Germinal center (tissue), 1 donor: ENCODE measurements at places on chromosomes 4 and X.
A peak's percentile ranks its signal among the peaks of the same experiment; 100 is the strongest.

- DNase-seq: no peak
Observed at GRCh38 chr4:166128403-166128802, 255.4 kb downstream of the TLL1 start.

- DNase-seq: no peak
Observed at GRCh38 chr4:129583868-129584267, 487.9 kb downstream of the C4orf33 start.

DNA sequence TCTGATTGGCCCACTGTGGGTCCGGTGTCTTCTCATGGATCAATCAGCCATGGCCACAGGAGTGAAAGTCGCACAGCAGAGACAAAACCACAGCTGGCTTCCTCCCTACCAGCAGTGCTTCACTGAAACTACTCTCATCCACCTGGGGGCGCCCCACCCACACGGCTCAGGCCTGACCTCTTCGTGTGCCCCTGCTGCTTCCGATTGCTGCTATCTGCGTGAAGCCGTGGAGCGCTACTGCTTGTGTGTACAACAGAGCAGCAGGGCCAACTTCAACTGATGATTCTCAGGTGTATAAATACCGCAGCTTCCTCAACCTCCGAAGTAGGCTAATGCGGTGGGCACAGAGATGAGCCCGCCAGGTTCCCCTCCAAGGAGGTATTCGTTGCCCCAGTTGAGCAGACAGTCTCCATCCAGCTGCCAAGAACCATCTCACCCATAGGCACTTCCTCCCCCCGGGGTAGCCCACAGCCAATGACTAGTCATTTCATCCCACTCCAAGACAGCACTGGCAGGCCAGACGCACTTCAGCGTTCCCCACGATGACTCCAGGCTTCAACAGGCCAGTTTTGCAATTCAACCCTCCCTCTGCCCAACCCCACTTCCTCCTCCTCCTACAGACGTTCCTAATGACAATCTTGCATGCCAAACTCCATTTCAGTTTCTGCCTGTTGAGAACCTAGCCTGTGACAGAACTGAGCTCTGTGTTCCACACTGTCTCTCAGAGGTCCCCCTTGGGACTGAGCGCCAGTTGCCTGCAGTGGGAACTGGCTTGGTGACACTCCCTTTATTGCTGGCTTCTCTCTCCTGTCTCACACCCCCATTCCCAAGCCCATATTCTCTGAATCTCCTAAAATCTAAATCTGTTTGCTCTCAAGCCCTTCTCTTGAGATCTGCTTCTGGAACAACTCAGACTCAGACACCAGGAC lies 41.3 kb upstream of the ATP6AP2 start:
- peak; percentile 25 for DNase-seq

- DNase-seq: no peak
Observed at GRCh38 chr4:98646422-98646821, 12.0 kb downstream of the TSPAN5 start.

GRCh38 chr4:19927381-19927780 lies 324.3 kb upstream of the SLIT2 start:
- DNase-seq: no peak

- peak; percentile 31 for DNase-seq
Observed at GRCh38 chr4:81621490-81621889, 149.8 kb upstream of the RASGEF1B start.

- DNase-seq: no peak
Observed at GRCh38 chr4:95124906-95125504, 367.2 kb downstream of the BMPR1B start.

DNA sequence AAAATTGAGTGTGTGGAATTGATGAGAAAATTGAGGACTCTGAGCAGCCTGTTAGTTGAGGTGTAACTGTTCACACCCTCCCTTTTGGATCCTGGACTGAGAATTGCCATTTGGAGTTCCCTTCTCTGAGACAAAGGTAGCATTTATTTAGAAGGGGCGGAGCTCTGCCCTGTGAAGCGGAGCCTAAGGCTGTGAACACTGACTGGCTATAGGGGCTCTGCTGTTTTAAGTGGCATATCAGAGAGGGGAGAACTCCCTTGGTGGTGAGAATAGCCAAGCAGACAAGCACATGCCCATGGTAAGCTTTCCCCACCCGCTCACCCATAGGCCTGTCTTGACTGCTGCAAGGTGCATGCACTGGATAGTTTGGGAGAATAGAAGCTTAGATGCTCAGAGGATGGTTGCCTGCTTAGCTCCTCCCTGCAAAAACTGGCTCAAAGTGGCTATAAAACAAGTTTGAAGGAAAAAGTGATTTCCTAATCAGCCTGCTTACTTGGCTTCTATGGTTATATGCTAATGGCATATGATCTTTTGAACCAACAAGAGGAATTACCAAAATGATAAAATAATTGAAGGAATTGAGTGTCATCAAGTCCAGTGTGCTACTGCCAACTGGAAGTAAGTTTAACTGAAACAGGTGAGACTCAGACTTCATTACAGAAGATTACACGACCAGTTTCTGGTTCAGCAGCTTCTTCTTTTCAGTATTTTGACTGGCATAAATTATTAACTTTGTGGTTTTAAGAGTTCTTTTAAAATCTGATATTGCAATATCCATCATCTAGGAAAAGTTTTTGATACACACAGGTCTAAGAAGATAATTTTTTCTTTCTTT lies 108.4 kb downstream of the AFF1 start:
- no peak for DNase-seq

DNA sequence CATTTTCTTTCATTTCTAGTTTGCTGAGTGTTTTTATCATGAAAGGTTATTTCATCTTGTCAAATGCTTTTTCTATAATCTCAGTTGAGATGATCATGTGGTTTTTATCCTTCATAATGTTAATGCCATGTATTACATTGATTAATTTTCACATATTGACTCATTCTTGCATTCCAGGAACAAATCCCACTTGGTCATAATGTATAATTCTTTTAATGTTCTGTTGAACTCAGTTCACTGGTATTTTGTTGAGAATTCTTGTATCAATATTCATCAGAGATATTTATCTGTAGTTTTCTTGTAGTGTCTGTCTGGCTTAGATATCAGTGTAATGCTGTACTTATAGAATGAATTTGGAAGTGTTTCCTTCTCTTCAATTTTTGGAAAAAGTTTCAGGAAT lies 16.7 kb upstream of the LHFPL1 start:
- DNase-seq: no peak

DNA sequence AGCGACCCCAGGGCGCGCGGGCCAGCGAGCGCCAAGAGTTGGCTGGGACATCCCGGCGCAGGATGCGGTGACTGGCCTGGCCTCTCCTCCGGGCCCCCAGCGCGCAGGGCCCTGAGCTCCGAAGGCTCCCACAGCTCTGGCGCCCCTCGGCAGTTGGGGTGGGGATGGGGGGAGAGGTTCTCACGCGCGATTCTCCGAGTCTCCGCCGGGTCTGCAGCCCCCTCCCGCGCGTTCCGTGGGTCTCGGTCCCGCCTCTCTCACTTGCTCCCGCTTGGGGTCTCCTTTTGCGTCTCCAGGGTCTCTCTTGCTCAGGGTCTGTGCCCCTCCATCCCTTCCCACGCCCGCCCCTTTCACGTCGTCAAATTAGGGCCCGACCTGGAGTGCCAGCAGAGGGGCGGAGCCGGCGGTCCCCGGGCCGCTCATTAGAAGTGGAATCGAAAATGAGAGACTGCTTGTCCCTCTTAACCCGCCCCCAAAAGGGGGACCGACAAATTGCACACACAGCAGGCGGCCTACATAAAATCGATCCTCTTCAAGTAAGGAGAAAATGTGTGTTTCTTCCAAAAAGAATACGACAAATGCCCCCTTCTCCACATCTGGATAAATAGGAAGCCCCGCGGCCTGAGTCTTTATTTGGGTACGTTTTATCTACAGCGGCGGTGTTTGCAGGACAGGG lies 877 bp upstream of the NKX1-1 start:
- DNase-seq: no peak

- DNase-seq: no peak
Observed at GRCh38 chrX:129652565-129653169, 2.1 kb downstream of the APLN start.

GRCh38 chrX:2224597-2225235 lies 276.1 kb downstream of the DHRSX start:
- no peak for DNase-seq

- DNase-seq: no peak
Observed at GRCh38 chr4:97396097-97396496, 747.2 kb downstream of the STPG2 start.

- DNase-seq: no peak
Observed at GRCh38 chr4:145043306-145043705, 54.7 kb downstream of the ANAPC10 start.

- no peak for DNase-seq
Observed at GRCh38 chr4:177322881-177323280, 13.2 kb downstream of the NEIL3 start.

GRCh38 chr4:54092405-54093323 lies 7.3 kb upstream of the GSX2 start:
- peak; percentile 38 for DNase-seq

GRCh38 chr4:5707778-5708448 lies 446 bp downstream of the EVC2 start:
- DNase-seq: peak; percentile 35
